ENCODE measurements at places on chromosomes 16 and 17.

DNA sequence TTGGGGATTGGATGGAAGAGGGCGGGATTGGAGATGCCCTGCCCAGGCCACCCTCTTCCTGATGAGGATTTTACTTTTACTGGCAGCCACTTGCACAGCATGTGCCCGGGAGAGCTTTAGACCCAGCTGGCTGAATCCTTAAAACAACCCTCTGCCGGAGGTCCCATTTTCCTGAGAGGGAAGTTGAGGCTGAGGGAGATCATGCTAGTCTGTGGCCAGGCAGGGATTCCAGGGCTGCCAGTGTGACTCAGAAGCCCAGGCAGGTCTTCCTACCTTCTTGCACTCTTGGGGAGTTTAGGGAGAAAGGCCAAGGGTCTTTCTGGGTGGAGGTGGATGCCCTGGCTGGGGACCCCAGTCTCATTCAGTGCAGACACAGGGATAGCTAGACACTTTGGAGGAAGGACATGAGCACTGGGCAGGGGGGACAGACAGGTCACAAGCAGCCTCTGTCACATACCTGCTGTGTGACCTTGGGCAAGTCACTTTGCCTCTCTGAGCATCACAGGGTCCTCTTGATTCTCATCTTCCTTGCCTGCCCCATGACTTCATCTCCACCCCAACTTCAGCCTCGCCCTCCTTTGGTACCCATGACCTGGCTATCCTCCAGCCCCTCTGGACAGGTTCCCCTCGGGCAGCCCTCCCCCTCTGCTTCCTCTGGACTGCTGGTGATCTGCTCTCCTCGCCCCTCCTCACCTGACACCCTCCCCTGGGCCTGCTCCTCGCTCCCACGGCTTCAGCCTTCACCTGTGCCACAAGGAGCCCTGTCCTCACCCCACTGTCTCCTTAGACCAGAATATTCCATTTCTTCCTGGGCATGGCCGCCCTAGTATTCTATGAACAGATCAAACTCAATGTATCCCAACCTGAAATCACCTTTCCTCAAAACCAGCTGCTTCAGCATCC lies 11.3 kb upstream of the DCAF7 start:
- peaks cover 4% of the 10 kb centered on the region for H3K4me1 ChIP-seq
- H3K27me3 ChIP-seq, result peaks cover 25% of the 10 kb centered on the region
- H3K27ac ChIP-seq, result no peak overlapping the region
- no peak for DNase-seq
- no peaks in the 10 kb centered on the region for H3K36me3 ChIP-seq

- no peaks in the 10 kb centered on the region for H3K36me3 ChIP-seq
- peaks cover 7% of the 10 kb centered on the region for H3K4me1 ChIP-seq
- DNase-seq, result no peak
- peaks cover 24% of the 10 kb centered on the region for H3K27me3 ChIP-seq
- no peak overlapping the region for H3K4me3 ChIP-seq
These were observed 4.2 kb downstream of the SMPD3 start for GRCh38 chr16:68444056-68444657.

- DNase-seq, result no peak
- no peaks in the 10 kb centered on the region for H3K27me3 ChIP-seq
- H3K4me3 ChIP-seq, result no peak overlapping the region
These were observed 73.4 kb upstream of the GSG1L start for GRCh38 chr16:28136751-28137434.

DNA sequence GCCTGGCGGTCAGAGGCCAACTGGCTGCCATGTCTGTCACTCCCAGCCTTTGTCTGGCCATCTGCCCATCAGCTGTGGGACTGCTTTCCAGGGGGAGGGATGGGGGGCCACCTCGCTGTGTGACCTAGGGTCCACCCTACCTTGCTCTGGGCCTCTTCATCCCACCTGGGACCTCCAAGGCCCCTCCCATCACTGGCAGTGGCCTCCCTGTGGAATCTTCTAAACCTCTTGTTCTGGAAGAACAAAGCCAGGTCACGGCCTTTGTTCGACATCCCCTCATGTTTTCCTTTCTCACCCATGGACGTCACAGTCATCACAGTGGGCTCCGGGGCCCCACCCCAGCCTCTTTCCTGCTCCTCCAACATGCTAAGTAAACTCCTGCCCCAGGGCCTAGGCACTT lies 24.0 kb downstream of the SPNS2 start:
- H3K36me3 ChIP-seq, result no peaks in the 10 kb centered on the region
- no peak overlapping the region for H3K4me3 ChIP-seq
- no peak overlapping the region for H3K27ac ChIP-seq

GRCh38 chr17:59798111-59798510 lies 90.7 kb downstream of the VMP1 start:
- H3K27me3 ChIP-seq, result no peaks in the 10 kb centered on the region
- H3K4me1 ChIP-seq, result peaks cover 25% of the 10 kb centered on the region
- DNase-seq, result no peak
- peaks cover 5% of the 10 kb centered on the region for H3K36me3 ChIP-seq
- peak overlapping the region; percentile 40 for H3K4me3 ChIP-seq

DNA sequence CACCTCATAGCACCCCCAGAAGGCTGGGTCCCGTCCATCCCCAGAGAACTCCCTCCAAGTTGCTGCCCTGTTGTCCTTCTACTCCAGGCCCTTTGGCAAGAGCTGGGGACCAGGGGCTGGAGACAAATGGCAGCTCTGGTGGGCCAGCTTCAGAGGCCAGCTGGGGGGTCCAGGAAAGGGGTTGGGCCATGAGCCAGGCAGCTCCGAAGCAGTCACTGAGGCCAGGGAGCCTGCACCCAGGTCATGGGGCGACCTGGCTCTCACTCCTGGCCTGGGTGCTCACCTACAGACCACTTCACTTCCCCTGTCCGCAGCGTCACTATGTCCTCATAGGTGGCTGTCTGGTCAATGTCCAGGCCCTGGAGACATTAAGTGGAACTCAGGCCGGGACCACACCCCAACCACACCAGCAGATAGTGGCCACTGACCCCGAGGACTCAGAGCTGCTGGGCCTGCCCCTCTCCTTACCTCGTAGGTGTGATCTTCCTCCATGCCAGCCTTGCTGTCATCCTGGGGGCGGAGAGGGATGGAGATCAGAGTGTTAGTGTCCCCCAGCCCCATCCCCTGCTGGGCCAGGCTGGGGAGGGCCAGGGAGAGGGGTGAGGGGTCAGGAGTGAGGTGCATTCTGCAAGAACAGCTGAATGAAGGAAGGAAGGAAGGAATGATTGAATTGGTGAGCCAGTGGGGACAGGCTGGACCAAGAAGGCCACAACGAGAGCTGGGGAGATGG lies 3.0 kb downstream of the CD79B start:
- no peaks in the 10 kb centered on the region for H3K36me3 ChIP-seq
- H3K27me3 ChIP-seq, result no peaks in the 10 kb centered on the region
- no peak for DNase-seq
- no peak overlapping the region for H3K27ac ChIP-seq
- no peak overlapping the region for H3K4me3 ChIP-seq

DNA sequence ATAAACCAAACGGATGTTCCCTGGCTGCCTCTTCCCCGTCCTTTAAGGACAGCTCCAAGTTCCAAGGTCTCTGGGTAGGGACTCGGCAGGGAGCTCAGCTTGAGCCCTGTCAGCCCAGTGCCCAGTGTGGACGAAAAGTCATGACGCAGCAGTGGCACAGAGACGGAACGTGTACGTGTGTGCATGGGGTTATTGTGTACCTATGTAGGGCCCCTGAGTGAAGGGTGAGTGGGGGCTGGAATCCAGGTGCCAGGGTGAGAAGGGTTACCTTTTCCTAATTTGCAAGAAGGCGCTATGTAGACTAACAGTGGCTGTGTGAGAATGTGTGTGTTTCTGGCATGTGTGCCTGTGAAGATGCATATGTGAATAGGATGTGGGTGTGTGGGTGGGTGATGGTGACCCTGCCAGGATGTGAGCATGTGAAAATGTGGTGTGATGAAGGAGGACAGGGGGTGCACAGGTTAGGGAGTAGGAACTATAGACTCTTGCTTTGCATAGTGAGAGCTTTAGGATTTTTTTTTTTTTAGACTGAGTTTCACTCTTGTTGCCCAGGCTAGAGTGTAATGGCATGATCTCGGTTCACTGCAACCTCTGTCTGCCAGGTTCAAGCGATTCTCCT lies 6.0 kb downstream of the SCN4A start:
- peak overlapping the region; percentile 30 for H3K4me3 ChIP-seq
- H3K4me1 ChIP-seq, result peaks cover 22% of the 10 kb centered on the region
- no peak for DNase-seq
- no peak overlapping the region for H3K27ac ChIP-seq
- H3K36me3 ChIP-seq, result no peaks in the 10 kb centered on the region

- H3K36me3 ChIP-seq, result peaks cover 4% of the 10 kb centered on the region
- H3K4me1 ChIP-seq, result no peaks in the 10 kb centered on the region
- no peak for DNase-seq
- no peak overlapping the region for H3K27ac ChIP-seq
- H3K27me3 ChIP-seq, result peaks cover 36% of the 10 kb centered on the region
- H3K4me3 ChIP-seq, result no peak overlapping the region
These were observed 20.5 kb upstream of the FA2H start for GRCh38 chr16:74795104-74795503.

- no peak overlapping the region for H3K27ac ChIP-seq
- no peak for DNase-seq
- H3K4me1 ChIP-seq, result no peaks in the 10 kb centered on the region
- H3K36me3 ChIP-seq, result no peaks in the 10 kb centered on the region
- no peak overlapping the region for H3K4me3 ChIP-seq
- H3K27me3 ChIP-seq, result no peaks in the 10 kb centered on the region
These were observed 29.3 kb downstream of the KIFC3 start for GRCh38 chr16:57773019-57773418.

Measured in natural killer cell treated with Interleukin-12 subunit alpha and Interleukin-12 subunit beta and Interleukin-15 and Interleukin-18, amount 100 ng/mL, for 72 hours (primary cell).